ENCODE measurements at places on chromosomes 5 and 9.
A peak's percentile ranks its signal among the peaks of the same experiment; 100 is the strongest.

GRCh38 chr5:137718611-137719010 is 17.3 kb downstream of the KLHL3 start:
- no peak for DNase-seq

- peak; percentile 60 for DNase-seq
Observed at GRCh38 chr9:93820667-93821306, 134.4 kb downstream of the BARX1 start.

- no peak for DNase-seq
Observed at GRCh38 chr9:115642285-115642684, 511.3 kb upstream of the PAPPA start.

DNA sequence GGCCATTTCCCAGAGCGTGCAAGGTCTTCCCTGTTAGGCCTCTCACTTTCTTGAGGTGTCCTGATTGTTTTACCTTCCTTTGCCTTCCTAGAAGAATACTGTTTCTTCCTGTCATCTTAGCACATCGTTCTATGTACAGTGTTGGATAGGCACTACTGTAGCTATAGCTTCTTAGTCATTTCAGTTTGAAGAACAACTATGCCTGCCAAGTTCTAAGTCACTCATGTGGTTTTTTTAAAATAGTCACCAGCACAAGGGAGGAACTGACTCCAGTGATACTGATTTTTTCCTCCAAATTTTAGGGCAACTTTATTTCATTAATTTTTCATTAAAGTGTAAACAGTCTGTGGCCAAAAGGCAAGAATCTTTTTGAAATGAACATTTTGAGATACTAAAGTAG is 122.4 kb upstream of the NR5A1 start:
- no peak for DNase-seq

- peak; percentile 36 for DNase-seq
Observed at GRCh38 chr9:128689820-128690683, 1.0 kb downstream of the SET start.

DNA sequence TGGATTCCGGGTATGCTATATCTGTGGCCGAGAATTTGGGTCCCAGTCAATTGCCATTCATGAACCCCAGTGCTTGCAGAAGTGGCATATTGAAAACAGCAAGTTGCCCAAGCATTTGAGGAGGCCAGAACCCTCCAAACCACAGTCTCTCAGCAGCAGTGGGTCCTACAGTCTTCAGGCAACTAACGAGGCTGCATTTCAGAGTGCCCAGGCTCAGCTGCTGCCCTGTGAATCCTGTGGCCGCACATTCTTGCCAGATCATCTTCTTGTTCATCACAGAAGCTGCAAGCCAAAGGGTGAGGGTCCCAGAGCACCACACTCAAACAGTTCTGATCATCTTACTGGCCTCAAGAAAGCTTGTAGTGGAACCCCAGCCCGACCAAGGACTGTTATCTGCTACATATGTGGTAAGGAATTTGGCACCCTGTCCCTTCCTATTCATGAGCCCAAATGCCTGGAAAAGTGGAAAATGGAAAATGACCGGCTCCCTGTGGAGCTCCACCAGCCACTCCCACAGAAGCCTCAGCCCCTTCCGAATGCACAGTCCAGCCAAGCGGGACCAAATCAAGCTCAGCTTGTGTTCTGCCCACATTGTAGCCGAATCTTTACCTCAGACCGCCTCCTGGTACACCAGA is 23.0 kb downstream of the ZNF474 start:
- no peak for DNase-seq

- no peak for DNase-seq
Observed at GRCh38 chr5:67315082-67315989, 118.7 kb upstream of the CD180 start.

DNA sequence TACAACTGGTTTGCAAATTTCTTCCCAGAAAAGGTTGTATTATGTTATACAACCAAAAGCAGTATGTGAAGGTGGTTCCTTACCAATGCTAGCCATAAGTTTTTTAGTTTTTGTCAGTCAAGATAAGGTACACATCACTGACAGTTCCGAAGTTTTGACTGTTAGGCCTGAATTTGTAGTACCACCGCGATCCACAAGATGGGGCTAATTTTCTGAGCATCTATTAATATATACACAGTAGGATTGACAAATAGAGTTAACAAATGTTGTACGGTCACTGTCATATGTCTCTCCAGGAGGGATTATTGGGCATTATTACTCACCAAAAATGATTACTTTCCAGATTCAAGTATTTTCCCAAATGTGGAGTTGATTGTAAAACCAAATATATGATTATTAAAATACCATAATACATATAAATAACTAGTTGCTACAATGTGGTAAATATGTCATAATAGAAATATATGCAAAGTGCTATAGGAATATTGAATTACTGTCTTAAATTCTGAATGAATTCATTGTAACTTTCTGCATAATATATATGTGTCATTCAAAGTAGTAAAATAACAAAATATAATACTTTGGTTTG is 28.4 kb upstream of the LRRC19 start:
- peak; percentile 65 for DNase-seq

DNA sequence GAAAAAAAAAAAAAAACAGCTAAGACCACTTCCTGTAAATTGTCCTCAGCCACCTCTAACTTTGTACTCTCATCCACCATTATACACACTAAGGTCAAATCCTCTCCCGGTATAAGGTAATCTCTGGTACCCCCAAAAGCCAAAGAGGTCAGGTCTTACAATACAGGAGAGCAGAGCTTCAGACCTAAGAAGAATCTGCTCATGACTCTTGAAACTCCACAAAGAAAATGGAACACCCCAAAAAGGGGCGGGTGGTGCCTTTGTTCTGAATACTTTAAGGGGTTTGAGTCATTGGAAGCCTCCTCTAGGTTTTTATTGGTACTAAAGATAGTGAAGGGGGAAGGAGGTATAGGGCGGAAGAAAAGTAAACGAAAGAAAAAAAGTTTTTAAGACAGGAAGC is 69.8 kb downstream of the COL15A1 start:
- no peak for DNase-seq

- DNase-seq, result peak; percentile 72
Observed at GRCh38 chr9:69155341-69156030, 18.6 kb upstream of the TJP2 start.

GRCh38 chr5:2023196-2023595 is 140.5 kb upstream of the IRX4 start:
- DNase-seq, result no peak

DNA sequence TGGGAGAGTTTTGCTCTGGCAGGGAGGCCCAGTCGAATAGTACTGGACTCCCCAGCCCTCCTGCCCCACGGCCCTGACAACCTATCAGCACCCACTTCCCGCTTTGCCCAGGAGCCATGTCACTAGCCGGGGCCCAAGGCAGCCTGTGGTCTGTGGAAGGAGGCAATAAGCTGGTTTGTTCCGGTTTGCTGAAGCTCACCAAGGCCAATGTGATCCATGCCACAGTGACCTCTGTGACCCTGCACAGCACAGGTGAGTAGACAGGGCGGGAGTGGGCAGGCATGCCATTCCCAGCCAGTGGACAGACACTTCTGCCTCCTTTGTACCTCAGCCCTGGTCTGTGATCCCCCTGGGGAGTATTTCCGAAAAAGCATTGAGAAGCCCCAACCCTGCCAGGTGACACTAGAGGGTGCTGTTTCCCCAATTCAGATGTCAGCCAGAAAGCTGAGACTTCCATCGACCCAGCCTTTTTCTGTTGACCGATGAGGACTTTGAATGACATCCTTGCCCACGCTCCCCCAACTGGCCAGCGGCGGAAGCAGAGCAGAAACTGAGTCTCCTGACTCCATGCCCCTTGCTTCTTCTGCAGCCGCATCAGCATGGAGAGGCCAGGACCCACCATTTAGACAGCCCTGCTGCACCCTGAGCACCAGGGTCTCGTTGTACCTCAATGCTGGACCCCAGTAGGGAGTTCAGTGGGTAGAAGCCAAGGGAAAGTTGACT is 9.6 kb downstream of the PCYOX1L start:
- peak; percentile 87 for DNase-seq

All from WTC11 (cell line).